ENCODE measurements at places on chromosomes 16 and 17.

- no peak for DNase-seq
These were observed 651.4 kb upstream of the GOT2 start for GRCh38 chr16:59385491-59385890.

DNA sequence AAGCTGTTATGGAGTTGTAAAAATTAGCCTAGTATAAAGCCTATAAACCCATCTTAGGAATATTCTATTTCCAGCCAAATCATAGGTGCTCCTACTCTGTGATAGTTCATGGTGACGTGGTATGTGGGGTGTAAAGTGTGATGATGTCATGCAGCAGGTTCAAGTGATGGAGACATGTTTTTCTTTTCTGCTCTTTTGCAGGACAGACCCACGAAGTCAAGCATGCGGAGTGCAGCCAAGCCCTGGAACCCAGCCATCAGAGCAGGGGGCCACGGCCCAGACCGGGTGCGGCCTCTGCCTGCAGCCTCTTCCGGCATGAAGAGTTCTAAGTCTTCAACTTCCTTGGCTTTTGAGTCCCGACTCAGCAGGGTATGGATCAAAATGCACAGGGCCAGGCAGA, 87.3 kb downstream of the SPECC1 start:
- DNase-seq = no peak

- DNase-seq = no peak
These were observed 91.8 kb downstream of the CYB561 start for GRCh38 chr17:63354256-63354655.

DNA sequence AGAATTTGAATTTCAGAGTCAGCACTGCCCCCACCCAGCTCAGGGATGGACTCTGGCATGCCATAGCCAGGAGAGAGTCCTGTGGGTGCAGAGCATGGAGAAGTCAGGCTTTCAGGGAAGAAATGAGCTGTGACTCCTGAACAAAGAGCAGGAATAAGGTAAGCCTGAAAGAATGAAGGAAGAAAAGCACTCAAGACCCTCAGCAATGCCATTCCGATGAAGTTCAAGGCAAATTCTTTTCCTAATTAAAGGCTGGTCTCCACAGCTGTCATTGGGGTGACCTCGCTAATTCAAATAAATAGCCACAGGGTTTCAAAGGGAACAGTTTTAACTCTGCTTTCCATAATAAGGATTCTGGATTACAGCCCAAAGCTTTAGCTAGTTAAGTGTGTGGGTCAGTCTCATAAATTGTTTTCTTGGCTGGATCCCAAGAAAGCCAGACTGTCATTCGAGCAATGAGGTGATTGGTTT, 31.7 kb downstream of the TOM1L2 start:
- no peak for DNase-seq

- DNase-seq = no peak
These were observed 482.7 kb upstream of the EEF2KMT start for GRCh38 chr16:5580296-5580695.

DNA sequence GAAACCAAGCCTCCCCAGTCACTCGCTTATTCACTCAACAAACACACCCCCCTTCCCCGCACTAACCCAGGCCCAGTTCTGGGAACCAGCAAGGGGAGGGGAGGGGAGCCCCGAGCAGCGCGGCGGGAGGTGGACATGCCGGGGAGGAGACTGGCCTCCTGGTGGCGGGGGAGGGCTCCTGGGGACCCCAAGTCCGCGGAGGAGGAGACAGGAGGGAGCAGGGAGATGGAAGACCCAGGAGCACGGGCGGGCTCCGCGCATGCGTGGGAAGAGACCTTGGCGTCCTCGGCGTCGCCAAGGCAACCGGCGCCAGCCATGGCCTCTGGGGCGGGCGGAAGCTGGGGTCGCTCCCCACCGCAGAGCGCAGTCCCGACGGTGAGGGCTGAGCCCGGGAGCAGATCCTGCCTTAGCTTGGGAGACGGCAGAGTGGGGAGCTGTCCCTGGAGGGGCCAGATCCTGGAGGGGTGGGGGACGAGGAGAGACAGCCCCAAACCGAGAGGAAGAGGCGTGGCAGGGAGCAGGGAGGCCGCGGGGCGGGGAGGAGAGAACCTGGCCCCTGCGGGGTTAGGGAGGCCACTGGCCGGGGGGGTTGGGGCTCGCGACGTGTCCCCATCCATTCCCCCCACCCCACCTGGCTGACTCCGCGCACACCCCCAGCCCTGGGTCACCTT, at the start of gene PRR29:
Gene PRR29, plus strand, starts transcription at position 302 of the 671 bp plus-strand sequence. Its CDS starts 14 bp downstream, at position 316.
- peak; percentile 75 for DNase-seq

- no peak for DNase-seq
These were observed 98.4 kb downstream of the MGAT5B start for GRCh38 chr17:76966486-76967181.

- DNase-seq = no peak
These were observed 110.6 kb downstream of the PRKCA start for GRCh38 chr17:66412857-66413558.

GRCh38 chr16:28880589-28880915, 2.3 kb downstream of the ATP2A1 start:
- no peak for DNase-seq

DNA sequence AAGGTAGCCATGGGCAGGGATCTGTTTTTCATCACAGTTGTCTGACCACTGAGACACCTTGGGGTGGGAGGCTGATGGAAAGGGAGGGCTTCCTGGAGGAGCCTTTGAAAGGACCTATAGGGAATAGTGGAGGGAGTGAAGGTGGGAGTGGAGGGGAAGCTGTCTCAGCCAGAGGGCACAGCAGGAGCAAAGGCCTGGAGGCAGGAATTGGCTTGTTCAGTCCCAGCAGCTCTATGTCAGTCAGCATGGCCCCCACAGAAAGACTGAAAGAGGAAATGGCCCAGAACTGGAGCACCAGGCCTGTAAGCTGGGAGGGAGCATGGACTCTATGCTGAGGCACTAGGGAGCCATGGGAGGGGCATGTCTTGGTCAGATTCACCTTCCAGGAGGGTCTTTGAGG, 12.8 kb upstream of the CBFB start:
- no peak for DNase-seq

DNA sequence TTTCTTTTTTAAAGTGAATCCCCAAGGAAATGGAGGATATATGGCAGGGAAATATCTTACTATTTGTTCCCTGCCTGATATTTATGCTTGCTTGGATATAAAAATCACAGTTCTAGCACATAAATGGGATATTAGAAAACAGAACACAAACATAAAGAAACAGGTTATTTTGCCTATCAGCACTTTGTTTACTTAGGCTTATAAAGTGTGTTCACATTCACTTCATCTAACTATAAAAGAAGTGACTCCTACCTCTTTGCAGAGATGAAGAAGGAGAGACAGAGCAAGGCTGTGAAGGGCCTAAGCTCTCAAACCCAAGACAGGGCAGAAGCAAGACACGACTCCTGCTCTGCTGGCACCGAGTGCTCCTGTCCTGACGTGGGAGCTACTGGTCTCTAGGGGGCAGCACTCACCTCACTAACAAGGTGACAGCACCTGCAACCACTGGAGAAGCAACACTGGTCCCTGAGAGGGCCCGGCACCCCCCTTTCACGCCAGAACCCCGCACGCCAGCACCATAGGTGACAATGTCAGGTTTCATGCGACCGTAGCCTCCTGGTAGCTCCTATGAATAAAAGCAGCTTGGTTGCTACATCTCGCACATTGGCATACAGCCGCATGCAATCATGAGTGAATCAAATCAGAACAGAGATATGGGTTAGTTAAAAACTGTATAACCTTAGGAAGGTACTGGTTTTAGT, 32.0 kb downstream of the MBTPS1 start:
- peak; percentile 44 for DNase-seq

DNA sequence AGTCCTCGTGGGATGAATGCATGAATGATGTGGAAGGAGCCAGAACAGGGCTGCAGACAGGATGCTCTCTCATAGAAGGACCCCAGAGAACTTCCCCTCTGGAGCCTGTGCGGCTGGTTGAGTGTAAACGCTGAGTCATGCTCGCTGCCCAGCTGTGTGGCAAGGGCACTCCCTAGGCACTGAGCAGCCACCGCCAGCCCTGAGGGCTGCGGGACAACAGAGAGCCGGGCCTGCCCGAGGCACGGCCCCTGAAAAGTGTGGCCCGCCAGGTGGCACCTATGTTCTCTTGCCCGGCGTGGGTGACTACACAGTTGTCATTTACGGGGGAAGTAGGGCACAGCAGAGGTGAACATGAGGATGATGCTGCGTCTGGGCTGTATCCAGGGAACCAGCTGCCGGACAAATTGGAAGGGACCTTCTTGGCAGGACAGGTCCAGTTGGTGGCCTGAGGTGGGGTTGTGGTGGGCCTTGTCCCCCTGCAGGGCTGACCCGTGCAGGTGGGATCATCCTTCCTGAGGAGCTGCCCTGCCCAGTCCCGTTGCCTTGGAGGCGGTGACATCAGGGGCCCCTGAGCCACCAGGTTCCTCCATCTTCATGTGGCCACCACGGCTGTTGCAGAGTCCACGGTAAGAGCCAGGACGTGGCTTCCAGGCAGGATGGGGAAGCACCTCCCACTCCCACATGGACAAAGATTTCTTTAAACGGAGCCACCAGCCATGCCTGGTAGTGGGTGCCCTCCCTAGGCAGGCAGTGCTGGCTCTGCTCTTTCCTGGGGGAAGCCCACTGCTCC, 94.8 kb upstream of the CBX4 start:
- peak; percentile 79 for DNase-seq

DNA sequence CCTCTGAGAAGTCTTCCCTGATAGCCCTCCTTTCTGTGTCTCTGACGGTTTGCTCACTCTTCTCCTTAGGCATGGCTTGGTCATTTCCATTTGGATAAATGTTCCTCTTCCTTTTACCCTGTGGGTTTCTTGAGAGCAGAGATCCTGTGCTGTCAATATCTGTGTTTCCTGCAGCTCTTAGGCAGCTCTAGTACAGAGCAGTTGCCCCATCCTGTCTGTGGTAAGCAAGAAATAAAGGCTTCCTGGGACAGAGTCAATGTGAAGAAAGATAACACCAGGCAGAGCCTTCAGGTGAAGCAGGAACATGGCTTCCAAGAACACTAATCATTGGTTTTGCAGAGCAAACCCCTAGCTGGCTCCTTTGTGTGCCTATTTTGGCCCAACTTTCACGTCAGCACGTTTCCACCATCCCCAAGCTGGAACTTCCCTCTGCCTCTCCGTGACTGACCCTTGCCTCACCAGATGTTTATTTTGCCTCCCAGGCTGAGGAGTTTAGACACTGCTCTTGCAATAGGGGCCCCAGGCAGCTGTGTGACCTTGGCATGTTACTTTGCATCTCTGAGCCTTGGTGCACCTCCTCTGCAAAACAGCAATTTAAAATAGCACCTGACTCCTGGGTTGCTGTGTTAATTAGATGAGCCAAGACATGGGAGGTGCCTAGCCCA, 49.6 kb upstream of the SIAH1 start:
- DNase-seq = peak; percentile 79

- peak; percentile 73 for DNase-seq
These were observed 825 bp downstream of the HEATR6 start for GRCh38 chr17:60077672-60078519.

- peak; percentile 64 for DNase-seq
These were observed 6.7 kb downstream of the USP7 start for GRCh38 chr16:8957063-8957397.

DNA sequence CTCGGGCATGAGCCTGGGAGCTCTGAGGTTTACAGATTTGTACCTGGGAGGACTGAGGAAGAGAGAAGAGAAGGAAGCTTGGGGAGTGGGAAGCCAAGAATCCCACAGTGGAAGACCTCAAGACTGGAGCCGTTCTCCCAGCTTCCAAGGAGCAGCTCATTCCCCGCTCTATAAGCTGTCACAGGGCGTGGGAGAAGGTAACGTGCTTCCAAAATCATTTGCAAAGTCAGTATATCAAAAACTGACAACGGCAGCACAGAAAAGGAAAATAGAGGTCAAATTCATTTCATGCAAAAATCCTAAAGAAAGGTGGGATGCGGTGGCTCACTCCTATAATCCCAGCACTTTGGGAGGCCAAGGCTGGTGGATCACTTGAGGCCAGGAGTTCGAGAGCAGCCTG, 7.8 kb downstream of the PIK3R5 start:
- no peak for DNase-seq

GRCh38 chr17:62653826-62654761, 26.6 kb downstream of the MRC2 start:
- no peak for DNase-seq

DNA sequence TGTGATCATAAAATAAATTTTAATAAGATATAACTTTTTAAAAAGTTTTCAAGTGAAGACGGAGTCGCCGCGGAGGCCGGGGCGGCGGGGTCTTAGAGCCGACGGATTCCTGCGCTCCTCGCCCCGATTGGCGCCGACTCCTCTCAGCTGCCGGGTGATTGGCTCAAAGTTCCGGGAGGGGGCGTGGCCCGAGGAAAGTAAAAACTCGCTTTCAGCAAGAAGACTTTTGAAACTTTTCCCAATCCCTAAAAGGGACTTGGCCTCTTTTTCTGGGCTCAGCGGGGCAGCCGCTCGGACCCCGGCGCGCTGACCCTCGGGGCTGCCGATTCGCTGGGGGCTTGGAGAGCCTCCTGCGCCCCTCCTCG, at the start of gene FOXC2:
Gene FOXC2, plus strand, starts transcription at position 229 of the 365 bp plus-strand sequence. CDS start 507 bp downstream, outside the sequence.
- peak; percentile 49 for DNase-seq

- no peak for DNase-seq
These were observed 140.6 kb upstream of the NUDT7 start for GRCh38 chr16:77581706-77582105.

DNA sequence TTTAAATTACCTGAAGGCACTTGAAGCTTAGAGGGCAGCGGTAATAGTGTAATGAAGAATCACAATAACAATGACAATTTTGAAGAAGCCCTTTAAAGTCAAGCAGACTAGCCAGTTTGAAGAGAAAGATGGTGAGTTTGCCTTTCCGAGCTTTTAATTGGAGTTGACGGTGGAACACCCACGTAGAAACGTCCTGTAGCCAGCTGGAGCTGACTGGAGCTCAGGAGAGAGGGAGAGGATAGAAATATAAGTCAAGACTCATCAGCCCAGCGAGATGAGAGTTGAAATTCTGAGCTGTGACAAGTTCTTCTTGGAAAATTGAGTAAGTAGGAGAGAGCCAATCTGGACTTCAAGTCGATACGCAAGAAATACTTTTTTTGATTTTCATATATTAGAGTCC, 91.7 kb upstream of the CACNG3 start:
- no peak for DNase-seq

DNA sequence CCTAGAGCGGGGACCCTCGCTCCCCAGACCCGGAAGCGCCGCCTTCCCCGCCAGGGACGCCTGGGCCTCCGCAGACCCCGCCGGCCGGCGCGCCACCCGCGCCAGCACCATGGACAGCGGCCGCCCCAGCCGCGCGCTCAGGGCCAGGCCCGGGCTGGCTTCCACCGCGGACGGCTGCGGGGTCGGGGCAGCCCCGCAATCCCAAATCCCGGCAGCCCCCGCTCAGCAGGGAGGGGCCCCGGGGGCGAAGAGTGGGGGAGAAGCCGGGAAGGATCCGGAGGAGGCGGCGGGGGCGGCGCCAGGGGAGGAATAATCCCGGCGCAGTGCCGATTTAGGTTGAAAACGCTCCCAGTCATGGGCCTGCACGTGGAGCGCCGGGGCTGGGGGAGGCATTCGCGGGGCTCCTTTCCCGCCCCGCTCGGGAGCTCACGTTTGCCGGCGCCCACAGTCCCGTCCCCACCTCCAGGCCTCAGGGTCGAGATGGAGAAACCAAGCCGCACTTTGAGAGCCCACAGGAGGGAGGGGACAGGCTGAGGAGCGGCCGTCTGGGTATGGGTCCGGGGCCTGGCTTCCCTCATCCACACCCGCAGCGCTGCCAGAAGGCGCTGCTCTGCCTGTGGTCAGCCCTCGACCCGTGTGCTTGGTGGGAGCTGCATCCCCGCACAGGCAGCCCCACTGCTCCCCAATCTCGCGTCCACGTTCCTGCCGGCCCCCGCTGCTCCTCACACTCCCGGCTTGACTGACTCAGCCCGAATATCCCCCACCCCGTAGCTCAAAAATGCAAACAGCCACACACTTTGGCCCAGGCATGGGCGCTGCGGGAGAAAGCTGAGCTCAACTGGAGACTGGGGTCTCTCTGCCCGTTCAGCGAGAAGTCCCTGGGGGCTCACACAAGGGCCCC, 4.7 kb downstream of the FBXL16 start:
- peak; percentile 29 for DNase-seq

Measured in suppressor macrophage treated with lipopolysaccharide for 4 hours (primary cell).